ENCODE measurements at places on chromosomes 7 and 10.

GRCh38 chr10:17396004-17396403, 58.4 kb downstream of the ST8SIA6 start:
- DNase-seq: no peak

- peak; percentile 72 for DNase-seq
Observed at GRCh38 chr7:143299840-143300239, 11.7 kb downstream of the CASP2 start.

GRCh38 chr10:24844742-24845141, 107.7 kb downstream of the PRTFDC1 start:
- DNase-seq: no peak

GRCh38 chr10:128422190-128422589, 296.0 kb upstream of the MKI67 start:
- no peak for DNase-seq

- DNase-seq: no peak
Observed at GRCh38 chr10:32412499-32412853, 33.5 kb upstream of the CCDC7 start.

DNA sequence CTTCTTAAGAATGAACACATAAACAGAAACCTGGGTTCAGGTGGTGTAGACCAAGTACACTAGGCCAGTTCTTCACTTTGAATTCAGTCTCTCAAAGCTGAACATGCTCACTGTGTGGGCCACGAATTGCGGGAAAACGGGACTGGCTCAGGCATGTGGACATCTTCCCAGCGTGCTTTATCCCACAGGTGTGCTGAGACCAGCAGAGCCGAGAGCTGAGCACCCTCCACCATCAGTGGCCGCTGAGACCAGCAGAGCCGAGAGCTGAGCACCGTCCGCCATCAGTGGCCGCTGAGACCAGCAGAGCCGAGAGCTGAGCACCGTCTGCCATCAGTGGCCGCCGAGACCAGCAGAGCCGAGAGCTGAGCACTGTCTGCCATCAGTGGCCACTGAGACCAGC, 265.4 kb downstream of the DNAJB6 start:
- no peak for DNase-seq

DNA sequence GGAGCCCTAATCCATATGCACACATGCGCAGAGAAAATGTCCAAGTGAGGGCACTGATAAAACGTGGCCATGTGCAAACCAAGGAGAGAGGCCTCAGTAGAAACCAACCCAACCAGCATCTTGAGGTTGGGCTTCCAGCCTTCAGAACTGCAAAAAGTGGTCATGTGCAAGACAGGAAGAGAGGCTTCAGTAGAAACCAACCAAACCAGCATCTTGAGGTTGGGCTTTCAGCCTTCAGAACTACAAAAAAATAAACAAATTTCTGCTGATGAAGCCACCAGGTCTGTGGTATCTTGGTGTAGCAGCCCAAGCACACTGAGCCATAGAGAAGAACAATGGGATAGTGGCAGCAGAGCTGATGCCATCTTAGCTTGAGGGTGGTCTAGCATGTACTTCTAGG, 371.5 kb downstream of the CALN1 start:
- DNase-seq: no peak

GRCh38 chr10:73837072-73837471, 25.7 kb upstream of the NDST2 start:
- no peak for DNase-seq

- DNase-seq: no peak
Observed at GRCh38 chr10:50375051-50375452, 123.7 kb upstream of the ASAH2 start.

Data from CD4-positive, alpha-beta T cell treated with Interleukin-4 for 1 hour (primary cell).